ENCODE measurements at places on chromosomes 7 and 10. TPM values are rescaled to one million over a fixed set of nuclear protein-coding genes. Genes with fewer than 3 reads are reported as not detected.
A peak's percentile ranks its signal among the peaks of the same experiment; 100 is the strongest.

GRCh38 chr7:47218378-47219176 is 363.3 kb downstream of the TNS3 start:
- DNase-seq = no peak
- H3K36me3 ChIP-seq = no peaks in the 10 kb centered on the region
- H3K4me1 ChIP-seq = no peaks in the 10 kb centered on the region
- no peaks in the 10 kb centered on the region for H3K27me3 ChIP-seq
- no peak overlapping the region for H3K4me3 ChIP-seq
- H3K27ac ChIP-seq = no peak overlapping the region

Gene GPR15LG
- 3.1 TPM for total RNA-seq

- no peak overlapping the region for H3K27ac ChIP-seq
- no peaks in the 10 kb centered on the region for H3K36me3 ChIP-seq
- no peaks in the 10 kb centered on the region for H3K4me1 ChIP-seq
- no peak overlapping the region for H3K4me3 ChIP-seq
- no peaks in the 10 kb centered on the region for H3K27me3 ChIP-seq
- no peak for DNase-seq
Measured at GRCh38 chr10:64394744-64395143, 873.5 kb downstream of the REEP3 start.

DNA sequence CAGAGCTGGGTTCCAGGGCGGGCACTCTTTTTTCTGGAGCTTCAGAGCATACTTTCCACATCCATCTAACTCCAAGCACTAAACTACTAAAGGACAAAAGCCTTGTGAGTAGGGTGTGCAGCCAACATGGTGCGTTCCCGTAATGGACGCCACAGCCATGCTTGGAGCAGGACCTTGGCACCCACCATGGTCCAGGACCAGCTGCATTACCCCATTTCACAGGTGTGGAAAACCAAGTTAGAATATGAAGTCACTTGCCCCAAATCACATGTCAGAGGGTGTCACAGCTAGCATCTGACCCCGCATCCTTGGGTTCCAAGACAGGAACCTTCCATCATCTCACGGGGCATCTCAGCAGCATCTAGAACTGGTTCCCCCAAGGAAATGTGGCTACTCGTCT is 112.4 kb downstream of the SMURF1 start:
- peaks cover 56% of the 10 kb centered on the region for H3K36me3 ChIP-seq
- H3K4me3 ChIP-seq = no peak overlapping the region
- H3K4me1 ChIP-seq = no peaks in the 10 kb centered on the region
- H3K27ac ChIP-seq = no peak overlapping the region
- DNase-seq = no peak
- no peaks in the 10 kb centered on the region for H3K27me3 ChIP-seq

DNA sequence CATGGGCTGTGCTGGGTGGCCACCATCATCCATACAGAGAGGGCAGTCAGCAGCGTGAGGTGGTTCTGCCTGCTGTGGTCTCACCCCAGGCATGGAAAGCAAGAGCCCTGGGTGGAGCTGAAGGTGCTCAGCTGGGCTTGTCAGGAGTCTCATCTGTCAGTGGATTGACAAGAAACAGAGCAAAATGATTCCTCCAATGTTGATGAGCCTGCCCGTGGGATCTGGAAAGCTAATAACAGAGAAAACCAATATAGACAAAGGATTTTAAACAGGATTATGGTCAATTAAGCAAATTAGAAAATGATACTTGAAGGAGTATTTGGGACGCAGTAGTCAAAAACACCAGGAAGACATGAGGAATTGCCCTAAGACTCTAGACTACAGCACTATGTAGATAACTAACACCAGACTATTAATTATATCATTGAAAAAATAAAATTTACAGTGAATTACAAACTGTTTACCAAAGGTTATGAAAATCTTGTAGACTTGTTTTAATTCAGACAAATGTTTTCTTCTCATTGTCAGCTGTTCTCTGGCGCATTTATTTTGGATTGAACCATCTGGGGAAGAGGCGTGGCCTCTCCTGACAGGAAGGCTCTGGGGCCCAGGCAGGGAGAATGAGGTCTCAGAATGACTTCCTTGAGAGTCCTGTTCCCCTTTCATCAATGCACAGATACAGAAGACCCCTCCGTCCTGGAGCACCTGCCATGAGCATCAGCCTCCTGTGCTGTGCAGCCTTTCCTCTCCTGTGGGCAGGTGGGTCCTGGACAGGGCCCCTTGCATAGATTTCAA is 211.2 kb upstream of the PRSS58 start:
- H3K4me1 ChIP-seq = no peaks in the 10 kb centered on the region
- H3K27me3 ChIP-seq = no peaks in the 10 kb centered on the region
- no peak overlapping the region for H3K27ac ChIP-seq
- DNase-seq = no peak

Gene TMEM139
- 7.7 TPM for total RNA-seq

Gene PFKFB3
- total RNA-seq = 52.7 TPM

Gene LEP
- total RNA-seq = not detected

Gene NPFFR1
- total RNA-seq = under 0.01 TPM

GRCh38 chr10:33349268-33349667 is 14.8 kb upstream of the NRP1 start:
- no peak overlapping the region for H3K4me3 ChIP-seq
- no peak overlapping the region for H3K27ac ChIP-seq
- H3K4me1 ChIP-seq = no peaks in the 10 kb centered on the region
- H3K27me3 ChIP-seq = peaks cover 2% of the 10 kb centered on the region
- DNase-seq = no peak
- no peaks in the 10 kb centered on the region for H3K36me3 ChIP-seq

DNA sequence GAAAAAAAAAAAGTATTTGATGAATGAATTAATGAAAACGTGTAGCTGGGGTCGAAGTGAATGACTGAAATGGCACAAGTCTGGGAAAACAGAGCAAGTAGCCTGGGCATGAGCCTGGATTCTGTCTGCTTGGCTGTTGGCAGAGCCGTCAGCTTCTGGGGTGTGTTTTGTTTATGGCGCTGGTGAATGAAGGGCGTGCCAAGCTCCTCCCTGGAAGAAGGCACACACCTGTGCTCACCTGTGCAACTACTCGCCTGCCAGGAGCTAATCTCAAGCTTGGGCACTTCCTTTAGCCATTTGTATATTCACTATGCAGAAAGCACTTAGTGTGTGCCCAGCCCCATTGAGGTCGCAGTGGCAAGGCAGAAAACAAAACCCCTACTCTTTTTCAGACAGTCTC is 74.1 kb downstream of the GTF2IRD1 start:
- H3K27ac ChIP-seq = peak overlapping the region; percentile 34
- DNase-seq = peak; percentile 83
- no peaks in the 10 kb centered on the region for H3K36me3 ChIP-seq
- no peaks in the 10 kb centered on the region for H3K27me3 ChIP-seq

Gene RAB11FIP2
- total RNA-seq = 33.5 TPM

GRCh38 chr10:59872892-59873463 is 33.4 kb downstream of the CCDC6 start:
- H3K36me3 ChIP-seq = no peaks in the 10 kb centered on the region
- no peaks in the 10 kb centered on the region for H3K4me1 ChIP-seq
- peak; percentile 66 for DNase-seq
- no peak overlapping the region for H3K4me3 ChIP-seq
- H3K27ac ChIP-seq = peak overlapping the region; percentile 60

DNA sequence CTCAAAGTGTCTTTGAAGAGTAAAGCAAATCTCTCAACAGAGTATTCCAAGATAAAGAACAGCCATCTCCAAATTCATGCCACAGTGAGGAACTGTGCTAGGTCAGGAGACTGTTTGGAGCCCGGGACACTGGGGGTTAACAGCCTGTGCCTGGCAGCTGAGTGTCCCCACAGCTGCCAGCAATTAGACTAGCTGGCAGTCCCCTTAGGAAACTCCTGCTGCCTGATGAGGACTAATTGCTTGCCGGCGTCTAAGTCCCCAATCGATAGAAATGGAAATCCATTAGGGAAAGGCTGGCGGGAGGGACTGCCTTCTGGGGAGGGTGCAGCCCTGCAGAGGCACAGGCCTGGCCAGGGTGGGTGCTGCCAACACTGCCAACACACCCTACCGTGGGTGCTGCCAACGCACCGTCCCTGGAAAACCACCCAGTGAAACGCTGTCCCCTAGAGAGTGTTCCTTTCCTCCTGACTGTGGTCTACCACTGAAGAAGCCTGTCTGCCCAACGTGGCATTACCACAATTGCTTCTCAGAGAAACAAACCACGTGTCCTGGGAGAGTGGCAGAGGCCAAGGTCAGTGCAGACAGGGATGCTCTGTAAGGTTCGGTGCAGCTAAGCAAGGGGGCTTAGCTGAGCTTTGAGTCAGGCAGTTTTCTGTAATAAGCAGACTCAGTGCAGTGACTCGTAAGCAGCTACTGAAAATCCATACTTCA is 60.8 kb downstream of the XRCC2 start:
- DNase-seq = no peak
- H3K4me1 ChIP-seq = no peaks in the 10 kb centered on the region
- H3K27me3 ChIP-seq = no peaks in the 10 kb centered on the region
- no peak overlapping the region for H3K27ac ChIP-seq
- H3K36me3 ChIP-seq = no peaks in the 10 kb centered on the region
- no peak overlapping the region for H3K4me3 ChIP-seq

DNA sequence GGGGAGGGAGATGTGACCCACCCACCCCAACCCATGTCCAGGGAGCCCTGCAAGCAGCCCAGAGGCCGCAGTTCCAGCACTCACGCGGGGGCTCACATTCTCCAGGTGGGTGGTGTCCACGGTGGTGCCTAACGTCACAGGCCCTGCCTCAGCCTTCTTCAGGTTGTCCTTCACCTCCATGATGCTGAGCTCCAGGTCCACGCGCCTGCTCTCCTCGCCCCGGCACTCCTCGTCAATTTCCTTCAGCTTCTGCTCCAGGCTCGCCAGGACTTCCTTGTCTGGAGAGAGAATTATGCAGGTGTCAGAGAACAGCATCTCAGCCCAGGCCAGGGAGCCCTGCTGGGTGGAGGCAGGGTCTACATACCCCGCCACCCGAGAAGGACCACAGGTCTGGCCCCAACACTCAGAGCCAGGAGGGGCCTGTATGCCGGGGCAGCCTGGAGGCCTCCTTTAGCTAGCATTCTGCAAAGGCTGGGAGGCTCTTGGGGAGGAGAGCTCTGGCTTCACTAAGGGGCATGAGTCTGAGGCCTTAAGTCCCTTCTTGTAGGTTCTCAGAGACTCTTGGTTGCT is 58.2 kb downstream of the VWA2 start:
- H3K27me3 ChIP-seq = no peaks in the 10 kb centered on the region
- no peak overlapping the region for H3K4me3 ChIP-seq
- H3K36me3 ChIP-seq = peaks cover 13% of the 10 kb centered on the region
- H3K4me1 ChIP-seq = no peaks in the 10 kb centered on the region
- DNase-seq = no peak

Gene TMEM270
- total RNA-seq = 4.9 TPM

Gene HOXA10
- total RNA-seq = 65.6 TPM

DNA sequence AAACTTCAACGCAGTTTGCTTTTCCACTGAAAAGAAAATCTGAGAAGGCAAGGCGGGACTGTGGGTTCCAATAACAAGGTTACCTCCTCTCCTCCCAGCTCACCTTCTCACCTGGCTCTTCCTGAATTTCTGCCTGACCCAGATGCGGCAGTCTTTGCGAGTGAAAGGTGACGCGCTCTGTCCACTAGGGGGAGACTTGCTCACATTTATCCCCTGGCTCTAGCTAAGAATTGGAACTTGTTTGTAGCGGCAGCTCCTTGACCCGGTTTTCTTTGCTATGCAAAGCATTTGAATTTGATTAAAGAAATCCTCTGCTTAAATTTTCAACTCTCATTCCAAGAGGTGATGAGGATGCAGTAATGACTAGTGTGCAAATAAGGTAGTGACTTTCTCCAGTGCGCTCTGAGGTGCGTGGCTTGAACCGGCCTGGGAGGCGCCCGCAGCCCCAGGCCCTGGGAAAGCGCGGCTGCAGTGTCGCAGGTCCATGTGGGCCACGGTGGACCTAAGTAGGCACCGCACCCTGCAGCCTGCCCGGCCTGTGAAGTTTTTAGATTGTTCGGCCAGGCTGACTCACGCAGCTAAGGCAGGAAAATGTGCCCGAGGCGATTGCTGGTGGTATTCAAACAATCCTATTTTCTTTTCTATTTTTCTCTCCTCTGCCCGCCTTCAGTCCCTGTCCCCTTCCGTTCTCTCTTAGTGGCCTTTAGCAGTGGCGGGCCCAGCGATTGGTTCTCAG is 336.9 kb upstream of the NPSR1 start:
- no peak overlapping the region for H3K4me3 ChIP-seq
- H3K27ac ChIP-seq = no peak overlapping the region
- no peaks in the 10 kb centered on the region for H3K4me1 ChIP-seq

DNA sequence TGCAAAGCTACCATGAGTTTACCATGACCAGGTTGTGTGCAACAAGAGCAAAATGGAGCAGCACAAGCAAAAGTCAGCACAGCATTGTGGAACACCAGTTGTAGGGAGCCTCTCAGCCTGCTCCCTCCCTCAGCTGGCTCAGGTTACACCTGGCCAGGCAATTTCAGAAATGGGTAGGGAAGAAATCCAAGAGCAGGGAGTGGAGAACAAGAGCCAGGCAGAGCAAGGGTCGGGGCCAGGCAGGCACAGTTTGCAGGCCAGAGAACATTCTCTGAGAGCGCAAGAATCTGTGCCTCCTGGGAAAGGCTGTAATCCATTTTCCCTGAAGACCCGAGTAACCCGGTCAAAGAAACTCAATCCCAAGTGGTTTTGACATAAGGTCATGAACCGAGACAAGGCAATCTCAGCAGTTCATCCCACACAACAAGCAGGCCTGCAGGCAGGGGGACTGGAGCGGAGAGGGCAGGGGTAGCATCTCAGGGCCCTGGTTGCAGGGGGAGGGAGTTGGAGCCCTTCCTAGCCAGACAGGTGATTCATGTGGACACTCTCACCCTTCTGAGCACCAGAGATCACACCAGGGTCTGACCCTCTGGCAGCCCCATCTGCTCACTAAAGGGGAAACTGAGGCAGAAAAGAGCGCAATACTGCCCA is 258.4 kb downstream of the PLXNA4 start:
- peaks cover 3% of the 10 kb centered on the region for H3K4me1 ChIP-seq
- no peak for DNase-seq
- no peak overlapping the region for H3K4me3 ChIP-seq
- no peak overlapping the region for H3K27ac ChIP-seq
- no peaks in the 10 kb centered on the region for H3K27me3 ChIP-seq

DNA sequence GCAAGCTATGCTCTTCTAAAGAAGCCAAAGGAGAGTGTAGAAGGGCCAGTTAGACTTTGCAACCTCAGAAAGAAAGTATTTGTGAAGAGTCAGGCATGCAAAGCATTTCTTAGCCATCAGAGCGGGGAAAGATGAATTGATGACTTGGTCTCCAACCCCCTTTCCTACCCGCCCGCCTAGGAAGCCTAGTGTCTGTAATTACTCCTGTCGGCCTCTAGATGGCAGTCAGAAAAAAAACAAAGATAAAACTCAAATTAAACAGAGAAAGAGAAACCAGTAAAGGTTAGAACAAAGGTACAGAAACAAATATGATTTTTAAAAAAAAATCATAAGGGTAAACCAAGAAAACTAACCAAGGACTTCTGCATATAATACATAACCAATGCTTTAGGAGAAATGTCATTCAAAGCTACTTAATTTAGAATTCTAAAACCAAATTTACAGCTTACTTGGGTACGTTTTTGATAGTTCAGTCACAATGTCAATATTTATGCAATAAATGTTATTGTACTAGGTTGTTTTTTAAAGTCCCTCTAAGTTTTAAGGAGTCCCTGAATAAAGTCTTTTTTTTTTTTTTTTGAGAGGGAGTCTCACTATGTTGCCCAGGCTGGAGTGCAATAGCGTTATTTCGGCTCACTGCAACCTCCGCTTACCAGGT is 97.6 kb downstream of the LYZL1 start:
- no peak overlapping the region for H3K27ac ChIP-seq
- H3K36me3 ChIP-seq = no peaks in the 10 kb centered on the region
- no peak overlapping the region for H3K4me3 ChIP-seq
- DNase-seq = no peak
- no peaks in the 10 kb centered on the region for H3K4me1 ChIP-seq
- H3K27me3 ChIP-seq = no peaks in the 10 kb centered on the region
